ENCODE measurements at places on chromosomes 3 and 15. TPM values are rescaled to one million over a fixed set of nuclear protein-coding genes. Genes with fewer than 3 reads are reported as not detected.

Gene ANKRD34C
- not detected for polyA plus RNA-seq

Gene ADPRH
- 0.01 TPM for polyA plus RNA-seq

Gene MUSTN1
- polyA plus RNA-seq: 0.84 TPM

Gene ACTRT3
- polyA plus RNA-seq: 0.42 TPM

Gene NR2F2
- 4.7 TPM for polyA plus RNA-seq
